Activated CD4-positive, alpha-beta T cell treated with anti-CD3 and anti-CD28 coated beads, Interleukin-2, amount 50 U/mL, for 48 hours (primary cell): ENCODE measurements at places on chromosomes 4 and X.

- DNase-seq = no peak
Observed at GRCh38 chrX:25156323-25156722, 140.6 kb upstream of the ARX start.

DNA sequence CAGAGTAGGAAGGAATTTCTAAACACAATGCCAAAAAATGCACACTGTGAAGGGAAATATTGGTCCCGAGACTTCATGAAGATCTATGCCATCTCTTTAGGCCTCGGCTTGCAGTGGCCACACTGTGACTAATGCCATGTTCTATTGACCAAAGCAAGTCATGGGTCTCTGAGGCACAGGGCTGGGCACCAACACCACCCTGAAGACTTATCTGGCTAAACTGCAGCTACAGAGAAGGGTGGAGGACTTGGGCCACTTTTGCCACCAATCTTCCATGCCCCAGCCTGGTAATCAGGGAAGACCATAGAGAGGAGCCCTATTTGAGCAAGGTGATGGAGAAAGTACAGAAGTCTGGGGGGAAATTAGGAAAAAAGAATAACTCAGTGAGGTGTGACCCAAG, 42.1 kb downstream of the HMX1 start:
- no peak for DNase-seq

GRCh38 chr4:107740381-107740780, 20.3 kb upstream of the PAPSS1 start:
- DNase-seq = no peak

DNA sequence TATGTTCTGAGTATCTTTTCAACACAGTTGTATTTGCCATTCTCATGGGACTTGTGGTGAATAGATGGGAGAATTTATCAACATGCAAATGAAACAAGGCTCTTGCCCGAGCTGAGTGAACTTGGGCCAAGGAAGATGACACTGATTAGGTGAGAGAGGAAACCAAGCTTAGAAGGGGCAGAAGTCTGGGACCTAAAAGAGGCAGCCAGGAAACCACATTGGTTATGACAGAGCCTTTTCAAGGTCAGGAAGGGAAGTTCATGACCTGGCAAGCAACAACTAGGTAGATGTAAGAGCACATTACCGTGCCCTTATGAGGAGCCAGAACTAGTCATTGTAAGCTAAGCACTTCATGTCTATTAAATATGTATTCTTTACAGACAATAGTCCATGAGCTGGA, 590.3 kb downstream of the PACRGL start:
- DNase-seq = no peak

- DNase-seq = no peak
Observed at GRCh38 chrX:113058634-113059033, 218.0 kb upstream of the AMOT start.

DNA sequence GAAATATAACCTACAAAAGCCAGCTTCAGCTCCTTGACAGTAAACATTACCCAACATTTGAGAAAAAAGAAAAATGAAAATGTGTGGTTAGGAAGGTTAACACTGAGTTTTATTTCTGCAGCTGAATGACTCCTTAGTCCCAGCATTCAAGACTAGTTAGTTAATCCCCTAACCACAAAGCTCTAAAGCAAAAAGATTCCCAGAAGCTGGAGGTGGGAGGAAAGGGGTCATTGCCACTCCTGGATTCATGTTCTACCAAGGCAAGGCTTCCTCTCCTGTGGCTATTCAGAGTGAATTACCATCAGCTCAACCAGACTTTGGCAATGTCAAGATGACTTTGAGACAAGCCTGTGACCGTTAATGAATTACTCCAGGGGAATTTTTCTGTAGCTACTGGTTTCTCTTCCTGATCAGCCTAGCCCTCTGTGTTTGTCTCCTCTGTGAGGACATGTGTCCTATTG, 63.6 kb downstream of the HADH start:
- DNase-seq = no peak

- no peak for DNase-seq
Observed at GRCh38 chr4:61468024-61468720, 268.0 kb downstream of the ADGRL3 start.

- no peak for DNase-seq
Observed at GRCh38 chrX:23390979-23391378, 56.3 kb downstream of the PTCHD1 start.

DNA sequence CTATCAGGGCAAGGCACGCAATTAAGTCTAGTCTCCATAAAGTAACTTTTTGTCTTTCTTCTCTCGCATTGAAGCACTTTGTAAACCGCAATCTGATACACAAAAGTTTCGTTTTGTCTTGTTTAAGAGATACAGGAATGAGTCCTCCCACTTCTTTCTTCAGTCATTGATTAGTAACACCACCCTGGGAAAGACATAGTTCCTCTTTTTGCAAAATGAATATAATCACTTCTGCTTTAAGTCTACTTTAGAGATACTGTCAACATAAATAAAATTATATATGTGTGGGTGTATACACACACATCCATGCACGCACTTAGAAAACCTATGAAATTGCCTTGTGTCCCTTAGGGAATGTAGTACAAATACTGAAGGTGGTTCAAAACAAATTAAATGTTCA, 11.7 kb downstream of the COQ2 start:
- DNase-seq = no peak

DNA sequence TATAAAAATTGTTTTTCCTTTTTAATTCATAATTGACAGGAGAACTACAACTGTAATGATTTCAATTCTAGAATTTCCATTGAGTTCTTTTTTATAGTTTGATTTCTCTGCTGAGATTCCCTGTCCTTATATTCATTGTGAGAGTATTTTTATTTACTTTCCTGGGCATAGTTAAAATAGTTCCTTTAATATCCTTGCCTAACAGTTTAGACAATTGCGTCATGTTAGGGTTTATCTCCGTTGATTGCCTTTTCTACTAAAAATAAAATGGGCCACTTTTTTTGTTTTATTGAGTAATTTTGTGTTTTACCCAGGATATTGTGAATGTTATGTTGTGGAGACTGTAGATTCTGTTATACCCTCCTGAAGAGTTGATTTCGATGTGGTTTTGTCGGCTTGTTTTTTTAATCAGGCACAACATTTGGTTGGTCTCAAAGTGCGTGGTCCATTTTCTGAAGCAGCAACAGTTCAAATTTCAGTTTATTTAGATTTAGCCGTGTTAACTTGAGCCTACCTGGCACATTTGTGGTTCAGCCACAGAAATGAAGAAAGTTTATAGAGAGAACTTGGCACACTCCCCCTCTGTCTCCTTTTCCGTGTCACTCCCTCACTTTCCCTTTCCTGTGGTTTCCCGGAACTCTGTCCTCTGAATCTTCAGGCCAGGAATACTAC, 16.0 kb upstream of the PRRG1 start:
- DNase-seq = no peak

DNA sequence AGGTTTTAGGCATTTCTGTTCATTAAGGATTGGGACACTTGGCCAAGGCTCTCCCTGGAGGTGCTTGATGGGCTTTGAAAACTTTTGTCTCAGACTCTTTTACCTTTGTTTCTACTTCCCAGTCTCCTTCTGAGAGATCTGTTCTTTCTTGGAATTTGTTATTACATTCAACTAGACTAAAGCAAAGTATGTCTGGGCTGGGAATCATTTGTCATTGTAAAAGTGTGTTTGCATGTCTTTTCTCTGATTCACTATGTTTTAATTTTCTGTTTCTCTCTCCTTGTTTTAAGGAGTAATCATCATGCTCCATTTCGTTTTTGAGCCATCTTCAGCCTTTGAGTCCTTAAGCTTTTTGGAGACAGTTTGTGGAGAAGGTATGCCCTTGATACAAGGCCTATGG, 12.2 kb upstream of the PGRMC2 start:
- no peak for DNase-seq

GRCh38 chr4:147786031-147786430, 54.1 kb downstream of the ARHGAP10 start:
- no peak for DNase-seq

DNA sequence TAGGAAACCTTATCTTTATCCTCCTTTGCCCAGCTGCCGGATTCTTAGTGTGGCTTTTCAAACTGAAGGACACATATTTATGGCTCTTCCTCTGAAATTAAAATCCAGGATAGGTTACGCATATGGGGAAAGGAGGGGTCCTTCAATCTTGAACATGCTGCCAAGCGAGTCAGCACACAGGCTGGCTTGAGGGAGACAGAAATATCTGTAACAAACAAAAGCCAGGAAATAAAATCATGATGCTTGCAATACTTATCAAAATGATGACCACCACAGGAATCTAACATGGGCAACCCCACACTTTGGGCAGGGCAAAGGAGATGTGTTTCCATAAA, 196.4 kb upstream of the LDB2 start:
- no peak for DNase-seq
